Umbilical cord (tissue), 2 donors: ENCODE measurements at places on chromosomes 12 and 14. TPM values are rescaled to one million over a fixed set of nuclear protein-coding genes. Genes with fewer than 3 reads are reported as not detected.
A peak's percentile ranks its signal among the peaks of the same experiment; 100 is the strongest.

GRCh38 chr12:62876938-62877548 lies 57.9 kb downstream of the PPM1H start:
- no peak for DNase-seq

DNA sequence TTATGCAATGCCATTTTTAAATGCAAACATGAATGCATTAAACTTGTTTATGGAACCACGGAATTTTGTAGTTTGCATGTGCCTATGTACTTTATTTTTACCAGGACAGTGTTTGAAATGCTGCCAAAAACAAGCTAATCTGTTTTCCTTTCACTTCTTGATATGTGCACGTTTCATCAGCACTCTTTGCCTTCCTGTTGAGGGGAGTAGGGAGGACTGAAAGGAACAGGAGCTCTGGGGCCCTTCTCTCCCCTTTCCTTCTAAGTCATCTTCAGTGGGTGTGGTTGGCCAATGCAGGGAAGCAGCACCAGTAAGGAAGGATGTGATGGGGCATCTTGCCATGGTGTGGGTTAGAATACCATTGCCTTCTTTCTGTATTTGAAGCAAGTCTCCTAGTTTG lies 12.1 kb upstream of the PPP4R4 start:
- DNase-seq = peak; percentile 31

LMO3 gene
- total RNA-seq = 104 TPM

DNA sequence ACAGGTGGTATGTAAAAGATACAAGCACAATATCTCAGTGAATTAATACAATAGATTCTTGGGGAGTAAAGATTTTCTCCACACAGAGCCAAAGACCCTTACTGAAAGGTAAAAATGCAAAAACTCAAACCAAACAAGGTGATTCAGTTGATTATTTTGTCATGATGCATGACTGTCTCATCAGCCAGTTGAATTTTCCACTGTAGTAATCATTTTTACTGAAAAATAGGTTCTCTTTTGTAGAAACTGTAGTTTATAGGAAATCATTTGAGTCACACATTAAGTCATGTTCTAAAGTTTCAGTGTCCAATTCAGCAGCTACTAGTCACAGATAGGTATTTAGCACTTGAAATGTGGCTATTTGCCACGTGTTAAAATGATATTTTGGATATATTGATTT lies 53.6 kb downstream of the PPFIA2 start:
- no peak for DNase-seq

TAS2R46 gene
- 17.3 TPM for total RNA-seq

DNA sequence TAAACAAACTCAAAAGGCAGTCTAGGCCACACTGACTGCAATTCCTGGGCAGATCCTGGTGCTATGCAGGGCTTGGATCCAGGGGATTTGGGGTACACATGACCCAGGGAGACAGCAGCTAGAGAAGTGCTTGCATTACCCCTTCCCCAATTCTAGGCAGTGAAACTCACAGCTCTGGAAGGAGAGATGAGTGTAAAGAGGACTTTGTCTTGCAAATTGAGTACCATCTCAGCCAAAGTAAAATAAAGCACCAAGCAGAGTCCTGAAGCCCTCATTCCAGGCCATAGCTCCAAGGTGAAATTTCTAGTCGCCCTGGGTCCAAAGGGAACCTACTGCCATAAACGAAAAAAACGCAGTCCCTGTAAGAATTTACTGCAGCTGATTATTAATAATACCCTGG lies 644.9 kb upstream of the FLRT2 start:
- no peak for DNase-seq

- DNase-seq = no peak
These were observed 52.3 kb downstream of the IPO8 start for GRCh38 chr12:30643366-30643765.

NOVA1 gene
- 51.5 TPM for total RNA-seq

DNA sequence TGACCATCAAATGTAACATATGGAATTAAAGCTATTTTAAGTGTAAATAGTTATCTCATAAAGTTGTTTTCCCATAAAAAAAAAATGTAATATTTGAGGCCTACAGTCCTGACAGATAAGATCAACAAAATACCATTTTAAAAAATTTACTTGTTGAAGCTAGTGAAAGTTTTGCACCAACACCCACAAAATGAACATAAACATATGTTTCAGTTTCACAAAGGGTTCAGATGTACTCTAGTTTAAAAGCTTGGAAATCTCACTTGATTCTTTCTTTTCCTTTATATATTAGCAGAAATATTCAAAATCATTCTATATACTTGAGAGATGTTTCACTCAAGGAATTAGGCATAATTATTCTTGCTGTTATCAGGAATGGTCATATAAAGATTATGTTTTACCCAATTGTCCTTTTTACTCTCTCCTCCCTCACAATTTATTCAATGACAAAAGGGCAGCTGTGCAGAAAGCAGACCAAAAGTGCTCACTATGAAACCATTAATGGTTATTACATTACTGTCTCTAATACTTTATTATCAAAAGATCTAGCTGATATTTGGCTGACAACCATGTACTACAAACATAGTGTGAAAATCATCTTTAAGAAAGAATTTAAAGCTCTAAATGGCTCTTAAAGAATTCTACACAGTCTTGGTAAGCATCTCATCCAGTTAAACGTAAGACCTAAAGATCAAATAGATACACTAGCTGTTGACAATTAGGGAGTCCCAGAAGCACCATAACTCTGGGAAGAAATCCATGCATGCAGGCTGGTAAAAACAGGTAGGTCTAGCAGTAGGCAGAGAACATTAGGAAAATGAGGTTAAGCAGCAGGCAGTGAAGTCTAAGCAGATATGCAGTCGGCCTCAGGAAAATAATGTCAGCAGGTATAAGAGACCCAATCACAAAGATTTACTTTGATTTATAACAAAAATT lies 28.8 kb downstream of the KIF21A start:
- no peak for DNase-seq

THAP2 gene
- total RNA-seq = 7.2 TPM

DNA sequence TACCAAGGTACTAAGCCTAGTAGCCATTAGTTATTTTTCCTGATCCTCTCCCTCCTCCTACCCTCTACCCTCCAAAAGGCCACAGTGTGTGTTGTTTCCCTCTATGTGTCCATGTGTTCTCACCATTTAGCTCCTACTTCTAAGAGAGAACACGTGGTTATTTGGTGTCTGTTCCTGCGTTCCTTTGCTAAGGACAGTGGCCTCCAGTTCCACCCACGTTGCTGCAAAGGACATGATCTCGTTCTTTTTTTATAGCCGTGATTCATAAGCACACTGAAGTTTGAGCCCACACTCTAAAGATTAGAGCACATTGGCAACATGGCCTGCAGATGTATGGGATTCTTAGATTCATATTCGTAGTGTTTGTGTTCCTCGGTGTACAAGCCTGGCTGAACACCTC lies 8.1 kb upstream of the STX2 start:
- DNase-seq = peak; percentile 24

DNA sequence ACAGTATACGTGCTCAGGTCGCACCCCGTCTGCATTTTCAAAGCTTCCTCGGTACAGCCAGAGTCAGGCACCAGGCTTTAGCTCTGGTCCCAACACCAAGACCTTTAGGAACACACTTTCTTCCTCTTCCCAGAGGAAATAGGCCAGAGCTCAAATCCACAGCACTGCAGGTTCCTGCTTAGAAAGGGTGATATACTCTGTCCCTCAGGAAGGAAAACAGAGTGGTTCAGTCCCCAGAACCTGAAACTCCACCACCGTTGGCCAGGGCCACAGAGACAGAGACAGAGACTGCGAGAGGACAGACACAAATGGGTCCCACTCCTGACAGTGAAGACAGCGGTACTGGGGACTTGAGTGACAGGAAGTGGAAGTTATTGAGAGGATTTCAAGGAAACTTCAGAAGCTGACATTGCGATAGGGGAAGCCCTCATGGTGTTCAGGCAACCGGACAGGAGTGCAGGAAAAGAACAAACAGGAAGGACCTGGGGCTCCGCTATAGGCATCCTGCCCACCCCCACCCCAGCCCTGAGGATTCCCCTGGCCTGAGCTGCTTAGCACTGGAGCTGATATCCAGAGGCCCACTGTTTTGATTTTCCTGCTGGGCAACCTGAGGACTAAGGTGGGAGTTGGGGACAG lies 5.5 kb upstream of the KRT8 start:
- DNase-seq = no peak

DNA sequence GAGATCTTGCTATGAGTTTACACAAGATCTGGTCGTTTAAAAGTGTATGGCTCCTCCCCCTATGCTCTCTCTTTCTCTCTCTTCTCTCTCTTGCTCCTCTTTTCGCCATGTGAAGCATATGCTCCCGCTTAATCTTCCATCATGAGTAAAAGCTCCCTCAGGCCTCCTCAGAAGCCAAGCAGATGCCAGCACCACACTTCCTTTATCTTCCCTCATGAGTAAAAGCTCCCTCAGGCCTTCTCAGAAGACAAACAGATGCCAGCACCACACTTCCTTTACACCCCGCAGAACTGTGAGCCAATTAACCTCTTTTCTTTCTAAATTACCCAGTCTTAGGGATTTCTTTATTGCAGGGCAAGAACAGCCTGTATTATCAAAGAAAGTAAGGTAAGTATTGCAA lies 152.4 kb downstream of the SEC23A start:
- no peak for DNase-seq

GRCh38 chr12:89414851-89415250 lies 62.5 kb upstream of the DUSP6 start:
- no peak for DNase-seq

GRCh38 chr14:86779416-86779815 lies 1213.6 kb downstream of the GALC start:
- no peak for DNase-seq

GRCh38 chr14:79369359-79370332 lies 841.7 kb downstream of the DIO2 start:
- DNase-seq = peak; percentile 77

- DNase-seq = no peak
These were observed 135.1 kb downstream of the PPM1H start for GRCh38 chr12:62799766-62800406.

ACVRL1 gene
- total RNA-seq = 37.6 TPM

GRCh38 chr14:85439696-85440328 lies 90.1 kb upstream of the FLRT2 start:
- DNase-seq = no peak

DNA sequence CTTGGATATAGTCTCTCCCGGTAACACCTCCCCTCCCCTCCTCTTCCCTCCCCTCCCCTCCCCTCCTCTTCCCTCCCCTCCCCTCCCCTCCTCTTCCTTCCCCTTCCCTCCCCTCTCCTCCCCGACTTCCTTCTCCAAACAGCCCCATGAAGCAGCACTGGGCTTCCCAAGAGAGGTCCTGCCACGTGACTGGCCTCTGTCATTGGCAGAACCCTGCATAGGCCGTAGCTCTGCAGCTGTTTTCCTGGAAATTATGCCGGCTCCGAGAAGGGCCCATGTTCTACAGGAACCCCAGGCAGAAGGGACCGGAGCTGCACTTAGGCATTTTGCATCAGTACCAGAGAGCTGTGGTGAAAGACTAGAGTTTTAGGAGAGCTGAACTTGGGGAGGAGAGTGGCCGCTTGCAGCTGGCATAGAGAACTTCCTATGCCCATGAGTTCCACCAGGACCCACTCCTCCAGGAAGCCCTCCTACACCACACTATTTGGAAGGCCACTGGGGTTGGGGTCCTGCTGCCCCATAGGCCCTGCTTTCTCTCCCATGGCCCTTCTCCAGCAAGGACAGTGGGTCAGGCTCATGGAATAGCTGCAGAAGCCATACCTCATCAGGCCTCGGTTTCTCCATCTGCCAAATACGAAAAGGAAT lies 5.1 kb upstream of the TNFAIP2 start:
- DNase-seq = peak; percentile 86

NFE2 gene
- total RNA-seq = 4.8 TPM

- no peak for DNase-seq
These were observed 164.2 kb downstream of the CHST11 start for GRCh38 chr12:104620837-104621531.
